ENCODE measurements at places on chromosomes 5 and 9.

DNA sequence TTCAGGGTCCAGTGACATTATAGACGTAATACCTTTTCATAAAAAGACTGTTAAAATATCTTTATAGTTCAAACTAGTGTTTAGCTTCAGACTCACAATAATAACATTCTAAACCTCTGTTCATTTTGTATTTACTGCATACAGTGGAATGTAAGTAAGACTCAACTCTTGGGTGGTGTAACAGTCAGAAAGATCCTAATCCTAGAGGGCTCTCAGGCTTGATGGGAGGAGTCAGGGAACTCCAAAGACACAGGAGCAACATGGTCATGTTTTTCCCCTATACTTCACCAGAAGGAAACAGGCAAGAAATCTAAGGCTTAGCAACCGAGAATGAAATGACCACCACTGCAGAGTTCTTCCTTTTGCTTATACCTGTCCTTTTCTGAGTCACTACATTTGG, 82.6 kb downstream of the MRPS27 start:
- no peak for DNase-seq

DNA sequence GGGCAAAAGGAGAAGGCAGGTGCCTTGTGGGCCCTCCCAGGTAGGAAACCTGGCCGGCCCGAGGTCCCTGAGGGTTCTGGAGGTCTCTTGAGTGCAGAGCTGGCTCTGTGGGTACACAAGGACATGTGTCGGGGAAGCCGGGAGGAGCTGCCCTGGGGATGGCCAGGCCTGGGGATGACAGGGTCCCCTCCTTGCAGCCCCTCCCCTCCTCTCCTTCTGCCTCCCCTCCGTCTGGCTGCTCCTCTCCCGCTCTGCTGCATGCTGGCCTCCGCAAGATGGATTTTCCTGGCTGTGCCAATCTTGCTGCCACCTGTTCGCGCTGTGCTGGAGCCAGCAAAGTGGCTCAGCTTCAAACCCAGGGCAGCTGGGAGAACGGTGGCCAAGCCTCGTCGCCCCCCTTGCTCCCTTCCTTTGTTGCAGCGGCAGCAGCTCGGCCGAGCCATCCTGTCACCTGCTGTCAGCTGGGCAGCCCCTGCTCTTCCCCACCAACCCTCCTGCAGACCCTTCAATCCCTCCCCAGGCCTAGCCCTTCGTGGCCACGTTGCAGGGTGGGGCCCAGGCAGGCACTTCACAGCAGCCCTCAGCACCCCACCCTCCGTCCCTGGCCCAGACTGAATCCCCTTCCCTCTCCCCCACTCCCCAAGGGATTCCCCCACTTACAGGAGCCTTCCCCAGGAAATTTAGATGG, 17.6 kb upstream of the UNC5A start:
- no peak for DNase-seq

DNA sequence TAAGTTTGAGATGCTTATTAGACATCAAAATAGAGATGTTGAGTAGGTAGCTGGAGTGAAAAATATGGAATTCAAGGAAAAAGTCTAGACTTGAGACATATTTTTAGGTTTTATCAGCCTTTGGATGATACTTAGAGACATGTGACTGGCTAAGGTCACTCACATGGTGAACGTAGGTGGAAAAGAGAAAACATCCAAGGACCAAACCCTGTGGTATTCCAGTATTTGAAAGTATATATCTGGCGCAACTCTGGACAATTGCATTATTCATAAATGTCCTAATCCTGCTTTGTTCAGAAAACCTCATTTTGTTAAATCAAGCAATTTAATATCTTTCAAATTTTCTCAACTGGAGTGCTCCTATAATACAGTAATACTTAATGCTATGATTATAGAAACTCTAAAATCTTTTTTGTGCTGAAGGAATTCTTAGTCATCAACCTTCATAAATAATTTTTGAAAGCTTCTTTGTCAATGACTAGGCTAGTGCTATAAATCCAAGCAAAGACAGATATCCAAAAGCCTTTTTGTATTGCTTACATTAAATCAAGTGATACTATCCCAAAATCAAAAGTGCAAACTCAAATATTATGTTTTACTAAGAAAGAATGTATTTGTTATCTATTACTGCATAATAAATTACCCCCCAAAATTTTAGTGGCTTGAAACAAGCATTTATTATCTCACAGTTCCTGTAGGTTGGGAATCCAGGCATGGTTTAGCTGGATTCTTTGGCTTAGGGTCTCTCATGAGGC, 452.0 kb downstream of the ENC1 start:
- no peak for DNase-seq

DNA sequence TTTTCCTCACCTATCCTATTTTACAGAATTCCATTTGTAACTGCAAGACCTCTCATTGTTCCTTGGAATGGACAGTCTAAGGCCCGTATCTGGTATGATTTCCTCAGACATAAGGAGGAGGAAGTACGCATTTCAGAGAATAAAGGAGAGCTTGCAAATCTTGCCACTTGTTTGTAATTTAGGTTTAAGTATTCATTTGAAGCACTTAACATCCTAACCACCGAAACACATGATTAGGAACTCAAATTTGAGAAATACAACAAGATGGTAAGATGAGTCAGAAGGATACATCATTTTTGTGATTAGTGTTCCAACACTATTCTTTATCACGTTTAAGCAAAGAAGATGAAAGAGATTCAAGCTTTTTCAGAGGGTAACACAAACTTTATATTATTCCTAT, 3.9 kb upstream of the ZCCHC9 start:
- no peak for DNase-seq

- DNase-seq: no peak
Measured at GRCh38 chr5:179112469-179113142, 52.4 kb downstream of the ZNF354C start.

DNA sequence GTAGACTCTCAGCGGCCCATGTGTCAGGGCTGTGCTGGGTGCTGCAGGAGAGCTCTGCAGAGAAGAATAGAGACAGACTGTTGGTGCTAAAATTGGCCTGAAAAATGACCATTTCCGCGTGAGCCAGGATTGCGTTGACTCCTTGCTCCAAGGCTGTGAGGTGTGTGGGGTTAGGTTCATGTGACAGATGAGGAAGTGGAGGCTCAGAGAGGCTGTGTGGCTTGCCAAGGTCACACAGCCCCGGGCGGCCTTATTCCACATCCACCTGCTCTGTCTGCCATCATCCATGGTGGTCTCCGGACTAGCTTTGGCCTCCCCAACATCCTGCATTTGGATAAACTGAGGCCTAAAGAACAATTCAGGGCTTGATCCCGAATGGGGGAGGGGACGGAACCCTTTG, 15.2 kb downstream of the NEK6 start:
- no peak for DNase-seq

DNA sequence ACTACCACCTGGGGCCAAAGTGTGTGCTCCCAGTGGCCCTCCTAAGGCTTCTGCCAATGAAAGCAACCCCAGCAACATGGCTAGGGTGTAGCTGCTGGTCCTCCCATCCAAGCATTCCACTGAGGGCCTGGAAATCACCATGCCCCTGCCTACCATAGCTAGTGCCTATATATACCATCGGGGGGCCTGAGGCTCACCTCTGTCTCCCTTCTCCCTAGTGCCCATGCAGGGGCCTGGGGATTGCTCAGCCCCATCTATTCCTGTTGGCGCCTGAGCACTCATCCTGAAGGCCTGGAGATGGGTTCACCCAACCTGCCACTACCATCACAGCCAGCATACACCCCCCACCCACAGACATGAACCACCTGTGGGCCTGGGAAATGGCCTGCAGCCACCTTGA, 367.3 kb downstream of the RAB3C start:
- no peak for DNase-seq

GRCh38 chr9:86481466-86481865, 127.3 kb upstream of the TUT7 start:
- no peak for DNase-seq

All from activated CD8-positive, alpha-beta memory T cell treated with anti-CD3 and anti-CD28 coated beads for 1 hour (primary cell).